Naive thymus-derived CD8-positive, alpha-beta T cell (primary cell): ENCODE measurements at places on chromosomes 7 and 10. TPM values are rescaled to one million over a fixed set of nuclear protein-coding genes. Genes with fewer than 3 reads are reported as not detected.

GRCh38 chr10:66880292-66880691 lies 45.5 kb upstream of the LRRTM3 start:
- H3K27ac ChIP-seq: no peak overlapping the region
- H3K4me3 ChIP-seq: no peak overlapping the region
- no peaks in the 10 kb centered on the region for H3K36me3 ChIP-seq
- H3K27me3 ChIP-seq: no peaks in the 10 kb centered on the region

GRCh38 chr7:10439027-10439426 lies 534.6 kb upstream of the PHF14 start:
- no peaks in the 10 kb centered on the region for H3K36me3 ChIP-seq
- H3K4me3 ChIP-seq: no peak overlapping the region
- no peaks in the 10 kb centered on the region for H3K4me1 ChIP-seq
- peaks cover 10% of the 10 kb centered on the region for H3K27me3 ChIP-seq
- no peak overlapping the region for H3K27ac ChIP-seq

AQP1 gene
- total RNA-seq: 0.33 TPM

CALD1 gene
- not detected for total RNA-seq

C10orf62 gene
- not detected for total RNA-seq

UPK3B gene
- total RNA-seq: 8.4 TPM
